ENCODE measurements at places on chromosomes 2 and 18.

GRCh38 chr2:239671471-239671870 is 270.7 kb upstream of the HDAC4 start:
- no peaks in the 10 kb centered on the region for H3K36me3 ChIP-seq
- no peak for DNase-seq
- H3K4me1 ChIP-seq = no peaks in the 10 kb centered on the region
- no peak overlapping the region for H3K27ac ChIP-seq

DNA sequence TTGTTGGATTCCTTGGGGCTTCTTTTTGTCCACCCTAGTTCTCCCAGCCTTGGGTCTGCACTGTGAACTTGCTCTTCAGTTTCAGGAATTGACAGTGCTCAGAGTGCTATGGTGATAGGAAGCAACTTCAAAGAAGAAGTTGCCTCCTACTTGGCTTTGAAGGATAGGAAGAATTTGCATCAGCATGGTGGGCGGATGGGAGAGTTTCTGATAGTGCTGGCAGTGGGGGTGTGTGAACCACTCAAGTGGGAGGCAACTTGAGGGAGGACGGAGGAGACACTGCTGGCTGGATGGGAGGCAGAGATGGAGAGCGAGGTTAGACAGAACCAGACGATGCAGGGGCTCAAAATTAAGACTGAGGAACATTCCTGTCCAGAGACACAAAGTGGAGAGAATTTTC is 164.4 kb upstream of the SKOR2 start:
- no peaks in the 10 kb centered on the region for H3K36me3 ChIP-seq
- no peak overlapping the region for H3K4me3 ChIP-seq
- H3K4me1 ChIP-seq = no peaks in the 10 kb centered on the region
- no peak overlapping the region for H3K27ac ChIP-seq

GRCh38 chr2:215970425-215970824 is 42.9 kb downstream of the MREG start:
- no peaks in the 10 kb centered on the region for H3K4me1 ChIP-seq
- no peaks in the 10 kb centered on the region for H3K27me3 ChIP-seq
- DNase-seq = no peak
- H3K36me3 ChIP-seq = no peaks in the 10 kb centered on the region
- H3K27ac ChIP-seq = peak overlapping the region; percentile 74

DNA sequence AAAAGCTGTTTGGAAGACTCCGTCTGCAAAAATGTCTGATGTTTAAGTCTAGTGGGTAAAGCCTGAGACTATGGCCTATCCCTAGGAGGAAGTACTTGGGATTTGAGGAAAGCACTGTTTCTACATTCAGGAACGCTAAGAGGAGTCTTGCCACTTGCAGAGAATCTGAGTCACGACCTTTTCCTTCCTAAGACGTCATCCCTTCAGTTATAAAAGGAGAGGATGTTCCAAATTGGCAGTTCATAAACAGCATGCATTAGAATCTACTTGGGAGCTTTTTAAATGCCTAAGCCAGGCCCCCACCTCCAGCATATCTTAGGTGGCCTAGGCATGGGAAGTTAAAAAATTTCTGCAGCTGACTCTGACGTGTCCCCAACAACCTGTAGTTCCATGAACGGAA is 125.9 kb downstream of the TTC32 start:
- no peak overlapping the region for H3K27ac ChIP-seq
- no peak overlapping the region for H3K4me3 ChIP-seq
- DNase-seq = no peak
- no peaks in the 10 kb centered on the region for H3K27me3 ChIP-seq

GRCh38 chr2:200300065-200300464 is 6.4 kb upstream of the SPATS2L start:
- H3K27me3 ChIP-seq = no peaks in the 10 kb centered on the region
- no peak overlapping the region for H3K4me3 ChIP-seq
- H3K27ac ChIP-seq = no peak overlapping the region
- no peak for DNase-seq
- H3K4me1 ChIP-seq = no peaks in the 10 kb centered on the region

DNA sequence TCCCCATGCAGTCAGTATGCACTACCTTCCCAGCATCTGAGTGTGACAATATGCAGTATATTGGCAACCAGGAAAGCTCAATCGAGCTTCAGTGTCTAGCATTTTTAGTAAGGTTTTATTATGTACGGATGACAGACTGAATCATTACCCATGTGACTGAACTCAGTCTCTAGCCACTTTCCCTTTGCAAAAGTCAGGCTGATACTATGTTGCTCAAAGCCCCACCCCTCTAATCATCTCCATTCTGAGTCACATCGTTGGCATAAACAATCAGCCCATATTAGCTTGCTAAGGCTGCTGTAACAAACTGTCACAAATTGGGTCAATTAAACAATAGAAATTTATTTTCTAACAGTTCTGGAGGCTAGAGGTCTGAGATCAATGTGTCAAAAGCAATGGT is 25.8 kb upstream of the SRD5A2 start:
- H3K27ac ChIP-seq = no peak overlapping the region
- H3K4me3 ChIP-seq = no peak overlapping the region
- no peak for DNase-seq
- H3K27me3 ChIP-seq = no peaks in the 10 kb centered on the region

DNA sequence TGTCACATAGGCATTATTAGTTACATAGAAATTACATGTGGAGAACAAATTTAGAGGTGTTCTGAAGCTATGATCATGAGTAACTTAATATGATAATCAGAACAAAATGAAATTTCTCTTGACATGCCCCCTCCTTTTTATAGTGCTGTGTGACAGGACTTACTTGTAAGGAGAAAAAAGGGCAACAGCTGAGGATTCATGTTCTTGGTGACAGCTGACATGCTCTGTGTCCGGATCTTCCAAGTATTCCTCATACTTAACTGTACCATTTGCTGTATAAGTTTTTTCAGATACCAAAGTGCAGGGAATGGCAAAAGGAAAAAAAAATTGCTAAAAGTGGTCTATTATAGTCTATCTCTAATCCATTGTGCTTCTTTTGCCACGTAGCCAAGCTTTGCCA is 3.5 kb upstream of the MYL1 start:
- no peak for DNase-seq
- no peak overlapping the region for H3K4me3 ChIP-seq
- no peaks in the 10 kb centered on the region for H3K4me1 ChIP-seq
- H3K27ac ChIP-seq = no peak overlapping the region

- peak overlapping the region; percentile 74 for H3K27ac ChIP-seq
- no peak for DNase-seq
- H3K4me3 ChIP-seq = peak overlapping the region; percentile 48
- H3K4me1 ChIP-seq = peaks cover 7% of the 10 kb centered on the region
- H3K27me3 ChIP-seq = no peaks in the 10 kb centered on the region
Observed at GRCh38 chr2:45770811-45771210, 119.3 kb downstream of the PRKCE start.

DNA sequence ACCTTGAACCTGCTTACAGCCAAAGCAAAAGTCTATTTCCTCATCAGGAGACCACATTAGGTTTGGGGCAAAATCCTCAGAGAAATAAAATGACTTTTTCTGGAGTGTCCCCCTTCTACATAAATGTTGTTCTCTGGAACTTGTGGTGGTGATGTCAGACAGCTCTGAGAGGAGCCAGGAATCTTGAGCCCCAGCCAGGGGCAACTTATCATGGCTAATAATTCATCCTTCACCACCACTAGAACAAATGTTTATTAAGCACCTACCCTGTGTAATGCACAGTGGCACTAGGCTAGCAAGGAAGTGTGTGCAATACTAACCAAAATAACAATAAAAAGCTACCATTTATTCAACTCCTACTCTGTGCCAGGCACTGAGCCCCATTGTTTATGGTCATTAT is 9.0 kb upstream of the BMP10 start:
- no peaks in the 10 kb centered on the region for H3K36me3 ChIP-seq
- H3K27me3 ChIP-seq = no peaks in the 10 kb centered on the region
- no peak for DNase-seq
- H3K4me1 ChIP-seq = no peaks in the 10 kb centered on the region
- H3K4me3 ChIP-seq = no peak overlapping the region

DNA sequence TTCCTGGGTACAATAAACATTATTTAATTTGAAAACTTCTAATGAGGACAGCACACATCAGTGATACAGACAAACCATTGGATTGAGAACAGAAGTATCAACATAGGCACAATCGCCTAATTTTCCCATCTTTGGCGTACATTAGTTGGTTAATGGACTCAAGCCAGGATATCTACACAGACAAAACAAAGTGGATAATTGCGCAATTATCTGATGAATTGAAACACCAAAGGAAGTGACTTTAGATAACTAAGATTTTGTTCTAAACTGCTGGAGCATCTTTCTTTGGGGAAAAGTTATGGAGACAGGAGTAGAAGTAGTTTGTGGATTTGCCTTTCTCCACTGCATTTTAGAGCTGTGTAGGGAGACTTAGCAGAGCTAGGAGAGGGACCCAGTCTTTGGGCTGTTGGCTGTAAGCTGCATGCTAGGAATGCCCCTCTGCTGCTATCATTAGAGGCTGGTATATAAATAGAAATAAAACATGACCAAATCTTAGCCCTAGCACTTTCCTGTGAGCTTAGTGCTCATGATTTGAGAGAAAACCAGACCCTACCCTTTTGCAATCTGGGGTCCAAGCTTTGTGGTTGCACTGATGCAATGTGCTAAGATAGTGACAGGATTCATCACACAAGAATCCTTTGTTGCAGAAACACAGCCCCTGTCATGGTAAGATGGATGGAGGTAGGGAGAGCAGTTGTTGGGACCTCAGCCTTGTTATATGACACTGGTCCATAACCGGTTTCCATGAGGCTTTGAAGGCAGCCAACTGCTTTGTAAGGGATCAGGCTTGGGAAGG is 264.5 kb upstream of the PIK3C3 start:
- H3K4me3 ChIP-seq = no peak overlapping the region
- H3K4me1 ChIP-seq = no peaks in the 10 kb centered on the region
- no peaks in the 10 kb centered on the region for H3K36me3 ChIP-seq
- no peak for DNase-seq
- no peaks in the 10 kb centered on the region for H3K27me3 ChIP-seq

- H3K4me1 ChIP-seq = no peaks in the 10 kb centered on the region
- peak; percentile 57 for DNase-seq
- H3K27me3 ChIP-seq = no peaks in the 10 kb centered on the region
- no peak overlapping the region for H3K4me3 ChIP-seq
- H3K27ac ChIP-seq = no peak overlapping the region
Observed at GRCh38 chr2:178271629-178272333, 77.5 kb downstream of the OSBPL6 start.

DNA sequence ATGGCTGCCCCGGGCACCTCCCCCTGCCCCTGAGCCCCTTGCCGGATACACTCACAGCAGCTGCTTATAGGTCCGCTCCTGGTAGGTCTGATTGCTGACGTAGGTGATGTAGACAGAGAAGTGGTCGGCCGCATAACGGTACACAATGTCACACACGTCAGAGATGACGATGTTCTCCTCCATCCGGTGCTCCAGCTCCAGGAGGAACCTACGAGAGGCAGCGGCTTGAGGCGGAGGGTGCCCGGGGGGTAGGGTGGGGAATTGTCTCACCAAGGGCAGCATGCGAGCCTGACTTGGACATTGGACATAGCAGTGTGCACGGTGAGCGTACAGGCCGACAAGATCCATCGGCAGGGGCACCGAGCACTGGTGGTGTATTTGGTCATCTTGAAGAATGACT is 22.8 kb downstream of the SNORC start:
- H3K4me1 ChIP-seq = no peaks in the 10 kb centered on the region
- no peak overlapping the region for H3K27ac ChIP-seq
- H3K4me3 ChIP-seq = no peak overlapping the region
- no peaks in the 10 kb centered on the region for H3K36me3 ChIP-seq

GRCh38 chr2:117828870-117829269 is 14.4 kb downstream of the DDX18 start:
- H3K4me1 ChIP-seq = no peaks in the 10 kb centered on the region
- peaks cover 20% of the 10 kb centered on the region for H3K36me3 ChIP-seq
- H3K27ac ChIP-seq = no peak overlapping the region
- no peak for DNase-seq
- H3K4me3 ChIP-seq = no peak overlapping the region

GRCh38 chr18:62578980-62579511 is 56.2 kb downstream of the ZCCHC2 start:
- no peak overlapping the region for H3K27ac ChIP-seq
- no peak for DNase-seq
- no peak overlapping the region for H3K4me3 ChIP-seq
- no peaks in the 10 kb centered on the region for H3K27me3 ChIP-seq
- no peaks in the 10 kb centered on the region for H3K36me3 ChIP-seq
